ENCODE measurements at places on chromosomes 5 and 9.
A peak's percentile ranks its signal among the peaks of the same experiment; 100 is the strongest.

- DNase-seq, result no peak
These were observed 1.8 kb downstream of the HRH2 start for GRCh38 chr5:175659546-175660253.

- DNase-seq, result no peak
These were observed 329.2 kb upstream of the PRR16 start for GRCh38 chr5:120134944-120135343.

- DNase-seq, result no peak
These were observed 59.0 kb downstream of the SCAMP1 start for GRCh38 chr5:78419396-78419795.

DNA sequence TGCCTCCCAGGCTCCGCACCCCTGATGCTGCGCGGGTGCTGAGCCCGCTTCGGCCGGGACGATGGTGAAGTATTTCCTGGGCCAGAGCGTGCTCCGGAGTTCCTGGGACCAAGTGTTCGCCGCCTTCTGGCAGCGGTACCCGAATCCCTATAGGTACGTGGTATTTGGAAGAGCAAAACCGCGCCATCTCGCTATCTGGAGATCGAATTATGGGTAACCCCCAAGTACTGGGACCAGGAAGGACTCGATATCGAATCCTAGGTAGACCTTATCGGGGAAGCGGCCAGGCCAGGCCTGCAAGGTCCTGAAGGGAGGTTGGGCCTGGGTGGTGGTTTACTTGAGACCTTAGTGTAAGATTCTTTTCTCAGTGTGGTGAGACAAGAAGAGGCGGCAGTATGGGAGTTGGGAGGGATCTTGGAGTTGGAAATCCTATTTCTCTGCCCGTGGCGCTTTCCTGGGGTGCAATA, 359 bp downstream of the PRELID1 start:
- DNase-seq, result no peak

DNA sequence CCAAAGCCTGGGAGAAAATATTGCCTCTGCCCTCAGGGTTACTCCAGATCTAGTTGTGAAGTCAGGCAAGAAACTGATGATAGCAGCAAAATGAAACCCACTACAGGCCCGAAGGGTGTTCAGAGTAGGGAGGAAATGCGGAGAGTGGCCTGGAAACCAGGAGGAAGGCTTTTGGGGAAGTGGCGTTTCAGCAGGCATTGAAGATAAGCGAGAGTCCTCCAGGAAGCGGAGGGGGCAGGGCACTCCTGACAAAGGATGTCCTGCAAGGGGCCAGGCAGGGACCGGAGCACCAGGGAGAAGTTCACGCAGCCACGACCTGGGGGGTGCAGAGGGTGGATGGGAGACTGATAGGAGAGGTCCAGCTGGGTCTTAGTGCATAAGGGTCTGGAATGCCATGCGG, 7.8 kb upstream of the FOXI1 start:
- no peak for DNase-seq

- DNase-seq, result no peak
These were observed 9.7 kb downstream of the MYO10 start for GRCh38 chr5:16926417-16926816.

- DNase-seq, result no peak
These were observed 576.2 kb upstream of the CLINT1 start for GRCh38 chr5:158435161-158435616.

DNA sequence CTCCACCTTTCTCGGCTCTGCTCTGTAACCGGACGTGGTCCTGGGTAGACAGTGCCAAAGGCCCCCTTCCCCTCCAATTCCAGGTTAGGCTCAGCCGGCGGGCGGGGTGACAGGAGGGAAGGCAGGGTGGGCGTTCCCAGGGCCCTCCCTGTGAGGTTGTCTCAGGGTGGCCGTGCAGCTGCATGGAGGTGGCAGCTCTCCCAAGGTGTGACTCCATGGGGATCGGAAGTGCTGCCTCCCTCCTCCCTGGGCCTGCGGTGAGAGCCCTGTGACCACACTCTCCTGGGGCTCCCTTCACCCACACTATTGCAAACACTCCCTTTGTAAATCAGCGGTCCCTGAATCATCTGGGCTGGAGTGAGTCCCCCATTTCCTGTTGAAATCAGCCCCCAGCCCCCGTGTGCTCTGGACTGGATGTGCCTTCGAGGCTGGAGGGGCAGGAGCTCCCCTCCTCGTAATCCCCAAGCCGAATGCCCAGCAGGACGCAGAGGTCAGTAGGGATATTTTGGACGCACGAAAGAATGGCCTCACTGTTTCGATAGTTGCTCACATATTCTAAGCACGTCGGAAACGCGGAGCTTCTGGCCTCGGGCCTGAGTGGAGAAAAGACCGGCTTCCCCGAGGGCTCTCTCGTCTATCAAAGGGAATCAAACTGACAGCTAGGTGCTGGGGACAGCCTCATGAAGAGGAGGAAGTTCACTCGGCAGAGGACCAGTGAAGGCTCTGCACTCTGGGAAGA, 107.6 kb upstream of the COL5A1 start:
- DNase-seq, result no peak

GRCh38 chr9:129725795-129726251, 27.0 kb downstream of the PTGES start:
- peak; percentile 48 for DNase-seq

DNA sequence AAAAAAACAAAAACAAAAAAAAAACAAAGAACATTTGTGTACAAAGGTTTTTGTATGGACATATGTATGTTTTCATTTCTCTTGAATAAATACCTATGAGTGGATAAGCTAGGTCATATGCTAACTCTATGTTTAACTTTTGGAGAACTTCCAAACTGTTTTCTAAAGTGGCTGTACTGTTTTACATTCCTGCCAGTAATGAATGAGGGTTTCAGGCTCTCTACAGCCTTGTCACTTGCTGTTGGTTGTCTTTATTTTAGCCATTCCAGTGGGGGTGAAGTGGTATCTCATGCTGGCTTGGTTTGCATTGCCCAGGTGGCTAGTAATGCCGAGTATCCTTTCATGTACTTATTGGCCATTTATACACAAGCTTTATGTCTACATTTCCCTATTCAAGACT, 9.1 kb upstream of the TRIO start:
- no peak for DNase-seq

GRCh38 chr9:136257381-136258298, 12.0 kb upstream of the QSOX2 start:
- DNase-seq, result no peak

GRCh38 chr9:27414220-27414761, 109.8 kb upstream of the IFNK start:
- no peak for DNase-seq

- DNase-seq, result no peak
These were observed 198.9 kb downstream of the TSSK1B start for GRCh38 chr5:113235884-113236283.

- no peak for DNase-seq
These were observed 16.3 kb downstream of the PRXL2C start for GRCh38 chr9:96638606-96639364.

- peak; percentile 39 for DNase-seq
These were observed 350.9 kb downstream of the GLIS3 start for GRCh38 chr9:3948826-3949556.

DNA sequence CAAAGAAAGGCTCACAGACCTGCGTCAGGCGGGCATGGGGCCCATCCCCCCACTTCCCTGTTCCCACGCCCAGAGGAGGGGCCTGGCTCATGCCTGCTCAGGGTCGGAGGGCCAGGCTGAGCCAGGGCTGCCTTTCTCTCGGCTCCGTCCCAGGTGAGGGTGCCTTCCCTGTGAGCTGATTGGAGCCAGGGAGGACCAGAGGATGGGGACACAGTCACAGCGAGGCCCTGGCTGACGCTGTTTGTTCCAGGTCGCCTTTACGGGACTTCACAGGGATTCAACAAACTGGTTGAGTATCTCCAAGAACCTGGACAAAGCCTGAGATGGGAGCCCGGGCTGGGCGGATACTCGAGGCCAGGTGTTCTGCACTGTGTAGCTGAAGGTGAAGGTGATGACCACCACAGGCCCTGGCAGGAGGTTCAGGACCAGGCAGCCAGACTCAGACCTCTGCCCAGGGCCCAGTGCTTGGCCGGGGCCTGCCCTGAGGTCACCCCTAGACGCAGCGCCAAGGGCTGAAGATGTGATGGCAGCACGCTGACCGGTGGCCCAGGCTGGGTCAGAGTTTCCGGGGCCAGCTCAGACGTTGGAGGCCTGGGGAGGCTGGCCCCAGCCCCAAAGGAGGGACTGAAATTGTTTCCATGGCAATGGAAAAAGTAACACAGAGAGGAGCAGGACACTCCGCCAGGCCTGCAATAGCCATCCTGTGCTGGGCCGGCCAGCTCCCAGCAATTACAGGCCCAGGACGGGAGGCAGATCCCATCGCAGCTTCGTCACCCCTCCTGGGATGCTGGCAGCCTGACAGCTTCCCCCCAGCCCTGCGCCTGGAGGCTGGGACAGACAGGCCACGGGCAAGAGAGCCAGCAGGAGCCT, 65.3 kb upstream of the ADAMTS2 start:
- no peak for DNase-seq

- no peak for DNase-seq
These were observed 128.1 kb upstream of the NR5A1 start for GRCh38 chr9:124635285-124635684.

GRCh38 chr5:76180814-76181805, 97.9 kb downstream of the SV2C start:
- no peak for DNase-seq

DNA sequence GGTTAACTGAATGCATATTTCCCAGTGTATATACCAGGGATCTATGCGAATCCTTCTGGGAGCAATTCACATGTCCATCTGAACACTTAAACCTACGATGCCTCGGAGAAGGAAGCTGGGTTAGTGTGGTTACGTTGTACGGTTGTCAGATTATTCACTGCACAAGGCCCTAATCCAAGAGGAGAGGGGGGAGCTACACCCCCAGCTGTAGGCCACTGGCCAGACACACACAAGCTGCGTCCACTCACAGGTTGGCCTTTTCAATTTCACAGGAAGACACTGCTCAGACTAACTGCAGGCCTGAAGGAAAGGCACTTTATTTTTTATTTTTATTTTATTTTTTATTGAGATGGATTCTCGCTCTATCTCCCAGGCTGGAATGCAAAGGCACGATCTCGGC, 184.5 kb upstream of the GNA14 start:
- no peak for DNase-seq

- no peak for DNase-seq
These were observed 144.7 kb downstream of the APBA1 start for GRCh38 chr9:69527454-69527853.

- no peak for DNase-seq
These were observed 6.2 kb downstream of the FRMPD1 start for GRCh38 chr9:37656936-37657335.

DNA sequence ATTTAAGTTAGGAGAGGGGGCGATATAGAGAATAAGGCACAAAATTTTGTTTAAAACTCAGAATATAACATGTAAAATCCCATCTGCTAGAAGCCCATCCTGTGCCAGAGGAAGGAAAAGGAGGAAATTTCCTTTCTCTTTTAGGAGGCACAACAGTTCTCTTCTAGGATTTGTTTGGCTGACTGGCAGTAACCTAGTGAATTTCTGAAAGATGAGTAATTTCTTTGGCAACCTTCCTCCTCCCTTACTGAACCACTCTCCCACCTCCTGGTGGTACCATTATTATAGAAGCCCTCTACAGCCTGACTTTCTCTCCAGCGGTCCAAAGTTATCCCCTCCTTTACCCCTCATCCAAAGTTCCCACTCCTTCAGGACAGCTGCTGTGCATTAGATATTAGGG, 18.3 kb downstream of the MOCS2 start:
- DNase-seq, result peak; percentile 60

- DNase-seq, result no peak
These were observed 45.5 kb downstream of the RXRA start for GRCh38 chr9:134371731-134372130.

DNA sequence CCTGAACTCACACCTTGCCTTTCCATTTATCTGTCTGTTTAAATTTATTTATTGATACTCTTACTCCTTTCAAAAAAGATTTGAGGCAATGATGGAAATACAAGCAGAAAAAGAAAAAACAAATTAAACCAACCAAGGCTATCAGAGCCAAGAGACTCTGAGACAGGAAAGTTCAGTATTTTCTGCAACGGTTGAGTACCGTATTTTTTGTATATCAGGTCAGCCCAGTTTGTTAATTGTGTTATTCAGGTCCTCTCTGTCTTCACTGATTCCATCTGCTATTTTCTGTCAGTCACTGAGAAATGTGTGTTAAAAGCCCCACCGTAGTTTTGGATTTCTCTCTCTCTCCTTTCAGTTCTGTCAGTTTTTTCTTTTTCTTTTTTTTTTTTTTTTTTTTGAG, 134.5 kb upstream of the SMIM23 start:
- no peak for DNase-seq

DNA sequence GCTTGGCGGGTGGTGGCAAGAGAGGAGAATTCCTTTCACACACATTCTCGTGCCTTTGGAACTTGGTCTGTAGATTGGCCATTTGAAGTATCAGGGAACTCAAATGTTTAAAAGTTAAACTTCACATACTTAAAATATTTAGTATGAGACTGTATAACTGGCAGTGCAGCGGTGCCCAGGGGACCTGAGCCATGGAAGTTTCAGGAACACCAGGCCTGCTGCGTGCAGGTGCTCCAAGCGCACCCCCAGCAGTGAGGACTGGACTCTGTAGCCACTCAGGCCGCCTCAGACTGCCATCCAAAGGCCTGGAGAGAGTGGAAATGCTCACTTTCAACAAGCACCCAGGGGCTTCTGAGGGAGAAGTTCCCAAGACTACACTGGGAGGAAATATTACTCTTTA, 273.5 kb upstream of the IRX2 start:
- DNase-seq, result no peak

GRCh38 chr5:142984525-142984924, 214.3 kb downstream of the ARHGAP26 start:
- DNase-seq, result no peak

DNA sequence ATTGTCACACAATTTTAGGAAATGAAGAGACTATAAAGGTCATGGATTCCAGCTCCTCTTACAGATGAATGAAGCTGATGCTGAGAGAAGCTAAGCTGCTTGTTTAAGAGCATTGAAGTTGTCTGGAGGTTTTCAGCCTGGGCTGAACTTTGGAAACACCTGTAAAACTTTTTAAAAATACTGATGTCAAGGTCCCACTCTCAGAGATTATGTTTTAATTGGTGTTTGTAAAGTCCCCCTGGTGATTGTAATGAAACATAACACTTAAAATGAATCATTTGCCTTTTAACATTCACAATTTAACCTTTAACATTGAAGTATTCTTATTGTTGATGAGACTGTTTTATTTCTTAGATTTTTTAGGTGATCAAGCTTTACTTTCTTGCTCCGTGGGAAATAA, 16.4 kb downstream of the RAD23B start:
- no peak for DNase-seq

GRCh38 chr9:134546246-134546731, 95.3 kb upstream of the COL5A1 start:
- peak; percentile 74 for DNase-seq

All from AG08395 (cell line).